Uterine smooth muscle cell (primary cell): ENCODE measurements at places on chromosomes 6 and 20. TPM values are rescaled to one million over a fixed set of nuclear protein-coding genes. Genes with fewer than 3 reads are reported as not detected.

IRAK1BP1 gene
- 3.7 and 5.4 TPM in 2 replicates for total RNA-seq

PRL gene
- not detected in 2 replicates for total RNA-seq

MAFB gene
- total RNA-seq = 0.33 and 0.75 TPM in 2 replicates

RNF144B gene
- 0.55 and 0.62 TPM in 2 replicates for total RNA-seq

THEMIS gene
- not detected in 2 replicates for total RNA-seq

GSTA3 gene
- not detected in 2 replicates for total RNA-seq

FAM209B gene
- total RNA-seq = not detected in 2 replicates

RFX6 gene
- total RNA-seq = under 0.01 TPM in 1 of 2 replicates, not detected in the other

SLC12A5 gene
- total RNA-seq = under 0.01 TPM in 1 of 2 replicates, not detected in the other

MYB gene
- total RNA-seq = 0.12 and 1.1 TPM in 2 replicates

MICB gene
- total RNA-seq = 11.6 and 21.9 TPM in 2 replicates

GABRR1 gene
- not detected in 2 replicates for total RNA-seq

NOX3 gene
- total RNA-seq = not detected in 2 replicates

OR2J3 gene
- total RNA-seq = not detected in 2 replicates

SLPI gene
- not detected in 2 replicates for total RNA-seq

ABHD16B gene
- total RNA-seq = not detected in 2 replicates

DCBLD1 gene
- total RNA-seq = 81.0 and 176 TPM in 2 replicates

MACROD2 gene
- total RNA-seq = 0.66 and 3.6 TPM in 2 replicates

ARMC12 gene
- total RNA-seq = 0.22 and 0.25 TPM in 2 replicates

SNRPB gene
- 150 and 345 TPM in 2 replicates for total RNA-seq

OXT gene
- total RNA-seq = not detected in 2 replicates

HSPA12B gene
- 0.11 and 0.12 TPM in 2 replicates for total RNA-seq

LIN28B gene
- total RNA-seq = not detected in 2 replicates

HSPA1A gene
- 60.4 and 107 TPM in 2 replicates for total RNA-seq

RRAGD gene
- 2.3 and 3.2 TPM in 2 replicates for total RNA-seq

MAP7 gene
- 0.44 and 1.4 TPM in 2 replicates for total RNA-seq

PSMB8 gene
- total RNA-seq = 41.2 and 52.1 TPM in 2 replicates

APCDD1L gene
- total RNA-seq = 1.5 and 11.0 TPM in 2 replicates

TDP2 gene
- total RNA-seq = 27.6 and 27.7 TPM in 2 replicates

PLA2G7 gene
- not detected in 2 replicates for total RNA-seq

NTSR1 gene
- 2.0 and 3.1 TPM in 2 replicates for total RNA-seq

SUMO4 gene
- 1.00 and 1.7 TPM in 2 replicates for total RNA-seq

C20orf96 gene
- total RNA-seq = 3.1 and 4.4 TPM in 2 replicates

ARG1 gene
- not detected in 2 replicates for total RNA-seq

SRSF12 gene
- 0.11 and 0.12 TPM in 2 replicates for total RNA-seq

SLC17A2 gene
- not detected in 2 replicates for total RNA-seq

FOXS1 gene
- total RNA-seq = 0.12 TPM in 1 of 2 replicates, not detected in the other

LGSN gene
- total RNA-seq = not detected in 2 replicates

HDGFL1 gene
- total RNA-seq = not detected in 2 replicates

VPS16 gene
- 59.4 and 68.6 TPM in 2 replicates for total RNA-seq

SLC22A7 gene
- total RNA-seq = not detected in 2 replicates

PROCR gene
- 67.1 and 101 TPM in 2 replicates for total RNA-seq

SSTR4 gene
- total RNA-seq = not detected in 2 replicates

TTBK1 gene
- under 0.01 TPM in 1 of 2 replicates, not detected in the other for total RNA-seq

SLC44A4 gene
- total RNA-seq = 0.25 TPM in 1 of 2 replicates, not detected in the other

PRDM13 gene
- under 0.01 TPM in 1 of 2 replicates, not detected in the other for total RNA-seq

FAM83C gene
- total RNA-seq = not detected in 2 replicates
